ENCODE measurements at places on chromosomes 2 and 18.

- no peak for DNase-seq
Measured at GRCh38 chr2:186991766-186992417, 142.9 kb upstream of the ZSWIM2 start.

DNA sequence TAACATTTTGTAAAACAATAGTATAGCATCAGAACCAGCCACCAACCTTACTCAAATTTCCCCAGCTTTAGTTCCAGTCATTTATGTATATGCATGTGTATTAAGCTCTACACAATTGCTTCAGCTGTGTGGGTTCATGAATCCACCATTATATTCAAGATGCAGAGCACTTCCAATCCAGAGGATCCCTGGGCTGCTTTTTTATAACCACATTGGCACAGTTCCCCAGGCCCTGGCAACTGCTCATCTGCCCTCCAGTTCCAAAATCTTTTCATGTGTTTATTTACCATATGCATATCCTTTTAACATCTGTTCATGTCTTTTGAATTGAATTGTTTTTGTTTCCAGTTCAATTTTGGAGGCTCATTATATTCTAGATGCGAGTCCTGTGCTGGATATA lies 482.9 kb upstream of the HS6ST1 start:
- DNase-seq = no peak

DNA sequence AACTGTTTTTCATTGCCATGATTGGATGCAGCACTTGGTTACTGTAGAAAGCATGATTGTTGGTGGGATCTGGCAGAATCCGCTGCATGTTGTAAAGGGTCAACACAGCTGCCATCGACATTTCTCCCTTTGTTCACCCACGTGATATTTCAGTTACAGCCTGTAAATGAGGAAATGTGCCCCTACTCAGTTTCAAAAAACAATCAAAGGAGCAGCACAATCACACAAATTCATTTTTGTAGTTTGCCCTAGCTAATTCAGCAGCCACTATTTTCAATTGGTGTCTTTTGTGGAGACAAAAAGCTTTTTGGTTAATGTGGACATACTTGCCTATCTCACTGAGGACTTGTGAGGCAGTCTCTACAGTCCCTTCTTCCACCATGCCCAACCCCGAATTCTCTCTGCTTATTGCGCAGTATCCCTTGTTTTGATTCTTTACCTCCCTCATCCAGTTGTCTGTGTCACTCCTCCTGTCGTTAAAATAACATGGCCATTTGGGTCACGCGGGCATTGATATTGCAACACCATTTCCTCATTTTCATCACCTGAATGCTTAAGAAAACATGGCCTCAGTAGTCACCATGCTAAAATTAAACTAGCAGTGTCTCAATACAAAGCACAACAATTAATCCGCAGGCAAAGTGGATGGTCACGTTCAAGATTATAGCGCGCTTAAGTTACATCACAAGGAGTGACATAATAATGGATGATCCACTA lies 6.4 kb upstream of the PROC start:
- DNase-seq = no peak

GRCh38 chr2:199329466-199329865 lies 128.3 kb downstream of the SATB2 start:
- DNase-seq = no peak

GRCh38 chr2:158011055-158011771 lies 90.5 kb upstream of the UPP2 start:
- DNase-seq = no peak

DNA sequence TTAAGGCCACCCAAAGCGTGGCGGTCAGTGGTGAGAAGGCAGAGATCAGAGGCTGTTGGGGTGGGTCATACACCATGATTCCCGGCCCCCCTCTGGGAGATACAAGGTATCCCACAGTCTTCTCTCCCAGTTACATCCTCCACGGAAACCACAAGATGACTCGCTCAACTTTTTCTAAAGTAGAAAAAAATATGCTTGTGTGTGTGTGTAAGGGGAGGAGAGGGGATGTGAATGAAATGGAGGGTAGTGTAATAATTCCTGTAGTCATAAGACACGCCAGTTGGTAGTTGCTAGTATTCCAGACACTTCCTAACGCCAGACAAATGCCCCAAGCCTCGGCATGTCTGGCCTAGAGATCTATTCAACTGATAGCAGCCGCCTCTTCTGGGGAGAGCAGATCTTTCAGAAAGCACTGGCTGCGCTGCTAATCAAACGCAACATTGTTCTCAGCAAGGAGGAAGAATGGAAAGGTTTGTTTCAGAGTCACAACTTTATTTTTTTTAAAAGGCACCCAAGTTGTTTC lies 143.5 kb downstream of the TGIF1 start:
- no peak for DNase-seq

DNA sequence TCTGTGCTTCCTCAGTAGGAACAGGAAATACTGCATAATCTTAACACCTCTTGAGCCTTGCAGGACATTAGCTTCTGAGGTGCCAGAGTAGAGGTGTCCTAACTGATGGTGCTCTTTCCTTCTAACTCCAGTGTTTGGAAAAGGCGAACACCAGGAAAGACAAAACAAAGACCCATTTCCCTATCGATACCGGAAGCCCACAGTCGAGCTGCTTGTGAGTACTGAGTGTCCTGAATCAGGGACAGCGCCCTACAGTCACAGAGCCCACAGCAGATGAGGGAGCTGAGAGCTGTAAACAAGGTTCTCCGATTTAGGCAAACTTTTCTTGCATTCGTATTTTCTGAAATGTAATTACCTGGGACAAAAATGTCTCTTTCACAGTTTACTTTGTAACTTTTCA lies 50.7 kb downstream of the SLC14A2 start:
- DNase-seq = no peak

DNA sequence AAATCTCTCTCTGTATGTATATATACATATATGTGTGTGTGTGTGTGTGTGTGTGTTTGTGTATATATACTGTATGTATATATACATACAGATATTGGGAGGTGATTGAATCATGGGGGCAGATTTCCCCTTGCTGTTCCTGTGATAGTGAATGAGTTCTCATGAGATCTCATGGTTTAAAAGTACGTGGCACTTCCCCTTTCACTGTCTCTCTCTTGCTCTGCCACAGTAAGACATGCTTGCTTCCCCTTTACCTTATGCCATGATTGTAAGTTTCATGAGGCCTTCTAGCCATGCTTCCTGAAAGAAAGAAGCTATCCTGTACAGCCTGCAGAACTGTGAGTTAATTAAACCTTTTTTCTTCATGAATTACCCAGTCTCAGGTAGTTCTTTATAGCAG lies 18.8 kb upstream of the CCDC195 start:
- DNase-seq = no peak

GRCh38 chr2:175595139-175595538 lies 406.9 kb downstream of the LNPK start:
- DNase-seq = no peak

DNA sequence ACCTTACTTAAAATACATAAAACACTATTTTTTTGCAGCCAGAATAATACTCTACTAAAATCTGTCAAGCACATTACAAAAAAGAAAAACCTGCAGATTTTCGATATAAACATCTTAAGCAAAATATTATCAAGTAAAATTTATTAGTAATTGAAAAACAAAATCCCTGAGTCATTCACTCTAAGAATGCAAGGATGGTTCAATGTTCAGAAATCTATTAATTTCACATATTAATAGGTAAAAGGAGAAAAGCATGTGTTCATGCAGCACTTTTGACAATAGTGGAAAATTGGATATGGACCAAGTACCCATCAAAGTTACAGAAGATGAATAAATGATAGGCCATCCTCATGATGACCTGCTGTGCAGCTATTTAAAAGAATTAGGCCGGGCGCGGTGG lies 66.2 kb upstream of the OTOS start:
- no peak for DNase-seq

GRCh38 chr2:27494944-27495554 lies at the start of gene FNDC4:
Gene FNDC4 (minus strand): TSS chr2:27495200. CDS start chr2:27494679, 521 bp downstream.
- no peak for DNase-seq

DNA sequence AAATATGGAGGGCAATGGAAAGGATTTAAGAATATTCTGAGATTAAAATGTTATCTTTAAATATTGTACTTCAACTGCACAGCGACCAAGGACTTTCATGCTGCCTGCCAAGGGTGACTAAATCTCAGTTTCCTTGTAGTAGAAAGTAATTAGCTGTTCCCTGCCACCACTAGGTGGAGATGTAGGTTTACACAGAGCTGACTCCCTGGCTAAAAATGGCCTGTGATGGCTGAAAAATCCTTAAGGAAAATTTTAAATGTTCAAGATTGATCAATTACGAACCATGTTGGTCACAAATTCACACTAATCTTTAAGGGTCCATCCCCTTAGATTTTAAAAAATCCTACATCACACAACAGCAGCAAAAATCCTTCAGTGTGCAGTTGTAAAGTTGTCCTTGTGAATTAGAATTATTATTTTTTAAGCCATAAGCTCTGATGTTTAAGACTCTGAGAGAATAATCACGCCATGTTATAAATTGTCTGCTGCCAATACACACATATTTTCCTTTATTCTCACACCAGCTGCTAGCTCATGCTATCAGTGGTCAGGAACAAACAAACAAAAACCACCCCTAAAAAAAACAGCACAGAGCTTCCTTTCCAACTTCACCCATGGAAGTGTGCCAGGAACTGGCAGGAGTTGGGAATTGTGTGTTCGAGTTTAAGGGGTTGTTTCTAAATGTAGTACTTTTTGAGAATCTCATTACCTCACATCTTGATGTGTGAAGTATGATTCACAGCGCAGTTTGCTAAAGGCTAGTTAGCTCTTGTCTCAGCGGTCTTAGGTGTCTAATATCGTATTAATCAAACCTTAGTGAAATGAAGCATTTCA lies 399.8 kb downstream of the TMEM182 start:
- no peak for DNase-seq

- no peak for DNase-seq
Measured at GRCh38 chr2:2271469-2271941, 59.6 kb downstream of the MYT1L start.

DNA sequence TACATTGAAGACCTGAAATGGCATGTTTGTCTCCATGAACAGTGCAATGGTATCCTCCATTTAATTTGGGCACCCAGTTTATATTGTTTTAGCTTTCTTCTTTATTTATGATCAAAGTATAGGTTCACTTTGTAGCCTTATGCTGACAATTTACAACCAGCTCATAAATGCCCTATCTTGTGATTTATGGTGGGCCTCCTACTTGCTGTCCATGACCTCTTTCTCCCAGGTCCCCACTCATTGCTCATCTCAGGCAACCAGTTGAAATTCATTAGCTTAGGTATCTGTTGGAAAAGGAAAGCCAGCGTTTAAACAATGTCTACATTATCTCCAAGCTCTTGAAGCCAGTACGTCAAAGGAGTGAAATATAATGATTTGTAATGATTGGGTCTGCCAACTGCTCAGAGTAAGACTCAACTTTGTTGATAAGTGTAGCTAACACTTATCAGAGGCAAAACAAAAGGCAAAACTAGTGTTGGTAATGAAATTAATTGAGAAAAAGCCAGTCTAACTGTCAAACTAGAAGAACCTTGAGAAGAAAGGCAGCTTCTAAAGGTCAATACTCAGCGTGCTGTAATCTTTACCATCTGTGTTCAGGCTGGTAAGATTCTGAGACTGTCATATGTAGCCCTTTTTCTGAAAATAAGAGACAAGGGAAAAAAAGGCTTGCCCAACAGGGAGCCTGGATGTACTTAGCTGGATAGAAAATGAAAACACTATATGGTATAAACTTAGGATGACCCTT lies 695.9 kb downstream of the EPHA4 start:
- no peak for DNase-seq

- no peak for DNase-seq
Measured at GRCh38 chr2:164671664-164672396, 50.5 kb upstream of the GRB14 start.

Data from effector memory CD4-positive, alpha-beta T cell (primary cell).